ENCODE measurements at places on chromosomes 11 and 22.
A peak's percentile ranks its signal among the peaks of the same experiment; 100 is the strongest.

- DNase-seq: no peak
These were observed 147.4 kb downstream of the TRIM29 start for GRCh38 chr11:119990309-119991021.

GRCh38 chr11:119372260-119373058 lies 9.0 kb downstream of the USP2 start:
- no peak for DNase-seq

DNA sequence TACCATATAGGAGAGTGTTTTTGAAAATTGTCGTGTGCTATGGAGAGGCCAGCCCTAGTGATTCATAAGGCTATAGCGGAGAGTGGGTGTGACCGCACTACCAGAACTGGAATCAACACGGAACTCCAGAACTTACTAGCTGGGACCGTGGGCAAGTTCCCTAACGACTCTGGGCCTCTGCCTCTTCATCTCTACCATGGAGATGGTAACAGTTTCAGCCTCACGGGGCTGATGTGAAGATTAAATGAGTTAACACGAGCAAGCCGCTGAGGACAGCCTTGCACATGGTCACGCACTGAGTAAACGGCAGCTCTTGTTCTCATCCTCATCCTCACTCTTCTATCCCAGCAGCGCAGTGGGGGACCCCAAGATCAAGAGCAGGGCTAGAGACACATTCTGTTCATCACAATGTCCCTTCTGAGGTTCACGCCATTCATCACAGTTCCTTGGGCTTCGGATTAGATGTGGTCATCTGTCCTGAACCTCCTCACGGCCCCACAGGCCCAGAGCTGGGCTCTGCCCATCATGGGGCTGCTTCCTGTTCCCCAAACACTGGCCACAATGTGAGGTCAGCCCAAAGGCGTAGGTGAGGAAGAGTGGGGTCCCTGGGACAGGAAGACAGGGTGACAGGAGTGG lies 47.2 kb upstream of the CD5 start:
- DNase-seq: no peak

- no peak for DNase-seq
These were observed 37.0 kb downstream of the KIAA1671 start for GRCh38 chr22:24989541-24989951.

DNA sequence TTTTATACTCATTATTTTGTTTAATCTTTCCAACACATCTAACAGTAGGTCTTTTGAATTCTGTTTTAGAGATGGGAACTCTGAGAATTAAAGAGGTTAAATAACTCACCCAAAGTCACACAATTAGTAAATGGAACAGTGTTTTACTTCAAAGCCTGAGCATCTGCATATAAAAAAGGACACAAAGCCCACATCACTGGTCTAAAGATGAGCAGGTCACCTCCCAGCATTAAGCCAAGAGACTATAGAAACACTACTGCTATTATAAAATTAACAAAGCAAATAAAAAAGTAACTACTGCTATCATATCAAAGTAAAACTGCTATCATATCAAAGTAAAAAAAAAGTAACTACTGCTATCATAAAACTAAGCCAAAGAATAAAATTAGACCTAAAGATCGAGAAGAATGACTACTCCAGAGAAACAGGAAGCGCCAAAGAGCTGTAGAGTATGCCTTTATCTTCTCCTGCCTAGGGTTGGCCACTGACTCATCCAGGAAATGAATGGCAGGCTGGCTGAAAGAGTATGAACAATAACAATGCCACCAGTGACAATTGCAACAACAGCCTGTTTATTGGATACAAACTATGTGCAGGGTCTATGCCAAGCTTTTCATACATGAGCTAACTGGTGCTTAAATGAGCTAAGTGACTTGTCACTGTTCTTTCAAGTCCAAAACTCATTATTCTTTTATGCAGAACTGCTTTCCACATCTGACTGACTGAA lies 1153.0 kb upstream of the TENM4 start:
- no peak for DNase-seq

DNA sequence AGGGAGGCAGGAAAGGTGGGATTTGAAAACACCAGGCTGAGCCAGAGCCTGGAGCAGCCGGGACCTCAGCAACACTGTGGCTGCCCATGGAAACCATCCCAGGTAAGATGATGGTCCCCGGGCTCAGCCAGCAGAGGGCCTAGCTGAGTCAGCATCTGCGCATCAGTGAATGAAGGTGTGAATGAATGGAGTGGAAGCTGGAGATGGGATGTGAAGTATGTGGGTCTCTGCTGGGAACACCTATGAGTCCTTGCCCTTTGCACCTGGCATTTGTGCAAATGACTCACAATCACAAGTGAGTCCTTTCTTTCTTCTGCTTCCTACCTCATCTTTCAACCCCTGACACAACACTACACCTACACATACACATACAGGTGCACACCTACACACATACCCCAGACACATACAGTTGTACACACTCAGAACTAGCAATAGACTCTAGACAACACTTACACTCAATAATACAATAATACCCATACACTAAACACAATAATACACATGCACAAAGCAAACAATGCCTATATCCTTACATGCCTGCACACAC lies 62.8 kb upstream of the PRDM11 start:
- peak; percentile 51 for DNase-seq

DNA sequence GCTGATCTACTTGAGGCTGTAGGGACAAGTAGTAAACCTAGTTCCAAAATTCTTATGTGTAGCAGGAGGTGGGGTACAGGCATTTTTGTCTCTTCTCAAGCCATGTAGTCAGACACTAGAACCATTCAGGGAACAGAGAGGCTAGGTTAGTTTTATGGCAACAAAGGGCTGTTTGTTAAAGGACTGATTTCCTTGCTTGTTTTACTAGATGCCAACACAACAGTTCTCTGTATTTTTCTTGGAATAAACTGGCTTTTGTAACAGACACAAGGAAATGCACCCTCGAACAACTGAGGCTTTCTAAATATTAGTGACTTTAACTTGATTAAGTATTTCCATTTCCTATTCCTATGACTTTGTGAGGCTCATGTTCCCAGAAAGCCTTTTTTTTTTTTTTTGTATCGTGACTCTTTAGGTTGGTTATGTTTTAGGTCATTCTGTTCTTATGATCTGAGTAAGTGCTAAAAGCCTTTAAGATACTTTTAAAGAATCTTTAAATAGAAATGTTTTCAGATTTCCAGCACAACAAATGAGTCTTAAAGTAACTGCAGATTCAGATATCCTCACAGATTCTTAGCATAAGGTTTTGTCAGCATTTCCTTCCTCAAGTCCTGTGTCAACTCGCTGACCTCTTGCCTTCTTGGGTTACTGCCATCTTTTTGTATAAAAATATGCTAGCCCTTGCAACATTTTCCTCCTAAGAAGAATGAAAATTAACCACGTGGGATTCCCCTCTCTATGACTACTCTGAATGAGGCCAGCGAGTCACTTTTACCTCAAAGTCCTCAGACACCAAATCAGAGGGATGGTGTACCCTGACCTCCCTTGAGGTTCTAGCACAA lies 92.5 kb downstream of the CCDC83 start:
- DNase-seq: no peak

DNA sequence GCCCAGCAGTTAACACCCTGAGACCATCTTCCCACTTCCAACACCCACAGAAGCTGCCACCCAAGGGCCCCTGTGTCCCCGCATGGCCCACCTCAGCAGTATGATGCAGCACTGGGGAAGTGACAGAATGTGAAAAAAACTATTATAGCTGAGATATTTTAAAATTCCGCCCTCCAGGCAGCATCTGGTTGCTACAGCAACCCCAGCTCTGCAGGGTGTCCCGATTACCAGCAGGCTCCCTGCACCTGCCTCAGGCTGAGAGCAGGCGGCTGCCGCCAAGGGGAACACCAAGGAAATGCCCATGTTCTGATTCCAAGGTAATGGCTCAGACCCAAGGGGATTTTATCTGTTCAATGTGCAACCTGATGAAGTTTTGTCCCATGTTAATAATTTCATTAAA lies 10.5 kb upstream of the TMEM121B start:
- DNase-seq: peak; percentile 45

DNA sequence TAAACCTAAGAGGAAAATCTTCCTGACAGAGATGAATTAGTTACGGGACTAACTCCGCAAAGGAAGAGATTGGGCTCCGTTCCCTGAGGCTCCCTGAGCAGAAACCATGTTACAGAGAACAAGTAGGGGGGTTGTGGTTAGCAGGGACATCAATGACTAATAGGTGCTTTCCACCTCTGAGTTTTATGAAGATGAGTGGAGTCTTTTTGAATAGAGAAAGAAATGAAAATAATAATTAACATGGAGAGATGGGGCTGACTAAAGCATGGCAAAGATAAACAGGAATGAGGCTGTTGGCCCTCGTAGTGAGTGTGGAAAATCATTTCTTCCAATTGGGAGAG lies 47.5 kb upstream of the PICALM start:
- DNase-seq: no peak

- no peak for DNase-seq
These were observed 120.2 kb downstream of the NECTIN1 start for GRCh38 chr11:119608781-119609180.

GRCh38 chr11:32072872-32073643 lies 17.8 kb upstream of the RCN1 start:
- DNase-seq: no peak

DNA sequence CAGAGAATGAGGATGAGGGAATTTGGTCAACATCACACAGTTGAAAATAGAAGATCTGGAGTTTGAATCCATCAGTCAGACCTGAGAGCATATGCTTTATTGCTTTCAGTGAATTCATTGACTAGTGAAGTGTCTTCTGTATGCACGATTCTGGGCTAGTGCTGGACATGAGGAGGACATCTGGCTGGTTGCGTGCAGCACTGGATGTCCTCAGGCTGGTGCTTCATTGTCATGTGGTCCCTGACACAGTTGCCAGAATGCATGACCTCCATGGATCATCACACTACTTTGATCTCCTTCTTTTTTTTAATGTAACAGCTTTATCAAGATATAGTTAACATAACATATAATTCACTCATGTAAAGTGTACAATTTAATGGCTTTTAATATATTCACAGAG lies 44.5 kb upstream of the MMP7 start:
- DNase-seq: no peak

DNA sequence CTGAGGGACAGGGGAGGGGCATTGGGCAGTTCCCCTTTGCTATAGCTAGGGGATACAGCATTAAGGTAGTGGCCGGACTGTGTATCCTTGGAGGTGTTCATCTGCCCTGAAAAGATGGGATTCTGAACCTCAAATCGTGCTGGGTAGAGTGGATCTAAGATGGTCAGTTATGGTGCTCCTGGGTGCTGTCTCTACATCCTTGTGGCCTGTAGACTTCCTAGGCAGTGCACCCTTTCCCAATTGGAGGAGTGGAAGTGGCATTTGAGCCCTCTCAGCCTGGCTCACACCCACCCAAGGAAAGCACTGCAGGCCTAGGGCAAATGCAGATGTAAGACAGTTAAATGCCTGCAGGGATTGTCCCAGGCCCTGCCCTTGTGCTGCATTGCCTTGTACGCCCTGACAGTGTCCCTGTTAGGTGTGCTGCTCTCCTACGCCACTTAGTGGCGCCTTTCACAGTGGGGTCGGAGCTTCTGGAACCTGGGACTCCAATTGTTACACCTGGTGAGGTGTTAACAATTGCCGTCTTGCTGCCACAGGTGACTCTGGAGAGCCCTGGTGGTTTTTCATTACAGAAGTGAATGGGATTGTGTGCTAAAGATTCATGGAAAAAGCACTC lies 35.0 kb downstream of the PPFIBP2 start:
- peak; percentile 60 for DNase-seq

DNA sequence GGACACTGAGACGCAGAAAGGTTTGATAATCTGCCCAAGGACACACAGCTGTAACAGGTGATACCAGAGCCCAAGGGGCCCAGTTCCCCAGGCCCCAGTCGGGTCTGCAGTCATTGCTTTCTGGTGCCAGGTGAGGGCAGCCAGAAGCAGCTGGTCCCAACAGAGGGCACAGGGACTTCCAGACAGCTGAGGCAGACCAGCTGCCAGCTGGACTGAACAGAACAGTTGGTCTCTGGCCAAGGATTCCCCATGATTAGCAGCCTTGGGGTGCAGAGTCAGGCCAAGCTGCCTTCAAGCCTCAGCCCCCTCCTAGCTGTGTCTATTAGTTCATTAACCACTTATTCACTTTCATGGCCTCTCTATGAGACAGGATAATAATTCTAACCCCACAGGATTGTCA lies 105.6 kb downstream of the RRAS2 start:
- no peak for DNase-seq

DNA sequence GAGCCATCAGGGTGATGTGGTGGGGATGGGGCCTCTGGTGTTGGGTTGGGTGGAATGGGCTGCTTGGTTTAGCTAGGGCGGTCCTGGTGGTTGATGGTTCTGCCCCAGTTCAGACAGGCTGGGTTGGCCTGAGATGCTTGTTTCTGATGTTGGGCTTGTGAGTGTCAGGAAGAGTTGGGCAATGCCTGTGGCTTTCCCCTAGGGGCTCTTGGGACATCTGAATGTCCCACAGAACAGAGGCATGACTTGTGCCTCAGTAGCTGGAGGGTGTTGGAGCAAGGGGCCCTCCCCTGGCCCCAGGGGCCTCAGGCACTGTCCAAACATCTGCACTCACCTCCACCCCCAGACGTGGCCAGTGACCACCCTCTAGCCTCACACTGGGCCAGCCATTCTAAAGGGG lies 14.0 kb upstream of the CTSD start:
- no peak for DNase-seq

- DNase-seq: no peak
These were observed 6.3 kb upstream of the IGLL5 start for GRCh38 chr22:22881116-22882000.

- DNase-seq: no peak
These were observed 189.0 kb downstream of the DDX10 start for GRCh38 chr11:108853864-108854263.

DNA sequence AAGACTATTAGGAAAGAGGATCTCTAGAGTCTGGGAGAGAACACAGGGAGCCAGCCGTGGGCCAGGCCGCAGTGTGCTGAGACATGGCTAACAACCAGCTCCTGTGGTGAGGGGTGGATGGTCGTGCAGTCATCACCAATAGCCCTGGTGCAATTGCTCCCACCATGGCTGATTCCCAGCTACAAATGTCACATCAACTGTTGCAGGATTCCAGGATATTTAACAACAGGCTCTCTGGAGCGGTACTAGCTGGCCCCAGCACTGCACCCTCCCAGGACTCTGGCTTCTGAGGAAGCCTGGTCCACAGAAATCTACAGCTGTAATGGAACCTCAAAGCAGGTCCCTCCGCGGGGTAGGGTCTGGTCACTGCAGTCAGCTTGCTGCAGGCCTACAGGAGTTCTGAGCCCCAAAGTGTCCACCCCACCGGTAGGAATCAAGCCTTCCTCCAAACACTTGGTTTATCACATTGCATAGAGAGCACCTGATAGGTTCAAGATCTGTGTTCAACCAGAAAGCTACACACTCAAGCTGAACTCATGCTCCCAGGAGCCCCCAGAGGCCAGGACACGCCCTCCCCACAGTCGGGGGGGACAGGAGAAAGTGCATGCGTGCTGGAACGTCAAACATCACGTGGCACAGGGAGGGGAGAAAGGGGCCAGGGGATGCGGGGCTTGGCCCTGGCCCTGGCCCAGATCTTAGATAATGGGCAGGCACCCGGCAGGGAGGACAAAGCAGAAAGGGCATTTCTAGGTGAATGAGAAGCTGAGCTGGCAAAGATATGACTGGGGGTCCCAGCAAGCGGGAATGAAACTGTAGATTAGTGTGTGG lies 609.0 kb downstream of the TBC1D22A start:
- no peak for DNase-seq

Data from HEK293T (cell line).